AG10803 (cell line): ENCODE measurements at places on chromosomes 6 and 20.

DNA sequence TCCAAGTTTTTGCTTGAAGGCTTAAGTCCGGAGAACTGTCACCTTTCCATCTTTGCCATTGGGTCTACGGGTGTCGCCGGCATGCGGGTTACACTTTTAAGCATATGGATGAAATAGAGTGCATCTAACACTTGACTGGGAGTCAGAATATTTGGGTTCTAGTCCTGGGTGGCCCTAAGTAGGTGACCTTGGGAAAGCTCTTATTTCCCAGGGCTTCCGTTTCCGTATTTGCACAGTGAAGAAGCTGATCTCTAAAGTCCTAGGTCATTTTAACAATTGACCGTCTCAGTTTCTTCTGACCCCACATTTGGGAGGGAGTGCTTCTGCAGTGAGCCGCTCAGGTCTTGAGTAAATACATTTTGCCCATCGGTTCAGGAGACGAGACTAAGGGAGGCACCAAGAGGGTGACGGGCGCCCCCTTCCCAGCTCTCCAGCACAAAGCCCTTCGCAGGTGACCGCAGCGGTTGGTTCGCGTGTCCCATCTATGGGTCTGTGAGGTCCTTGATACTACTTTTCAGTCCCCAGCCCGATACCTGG lies 651 bp upstream of the BLTP3A start:
- peak; percentile 16 for DNase-seq

DNA sequence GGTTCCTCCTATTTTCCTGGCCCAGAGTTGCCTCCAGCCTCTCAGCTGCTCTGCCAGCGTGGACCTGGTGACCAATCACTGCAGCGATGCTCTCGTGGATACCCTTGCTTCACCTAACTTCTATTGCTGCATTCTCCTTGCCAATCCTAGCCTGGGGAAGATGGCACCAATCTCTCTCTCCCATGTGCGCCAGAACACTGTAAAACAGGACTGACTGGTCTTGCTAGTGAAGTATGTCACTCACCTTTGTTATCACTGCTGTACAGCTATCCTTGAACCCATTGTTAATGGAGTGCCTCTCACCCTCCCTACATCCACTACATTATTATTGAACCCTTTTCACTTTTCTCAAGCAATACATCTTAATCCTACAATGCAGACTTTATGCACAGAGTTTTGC lies 80.1 kb downstream of the LYRM4 start:
- no peak for DNase-seq

DNA sequence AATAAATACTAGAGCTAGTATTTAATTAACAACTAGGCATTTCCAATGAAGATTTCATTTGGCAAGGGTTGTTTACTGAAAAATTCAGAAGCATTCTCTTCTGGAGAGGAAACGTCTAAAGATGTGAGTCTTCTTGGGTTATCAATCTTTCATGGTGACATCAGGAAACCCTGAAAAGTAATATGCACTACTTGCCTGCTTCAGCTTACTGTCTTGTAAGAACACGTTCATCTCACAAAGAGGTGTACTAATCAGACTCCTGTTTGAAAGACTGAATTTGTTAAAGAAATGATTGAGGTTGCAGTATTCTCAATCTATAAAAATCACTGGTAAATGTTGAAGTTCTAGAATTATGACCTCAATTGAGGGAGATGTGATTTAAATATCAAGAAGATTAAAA lies 16.9 kb downstream of the PLEKHG1 start:
- DNase-seq: no peak

DNA sequence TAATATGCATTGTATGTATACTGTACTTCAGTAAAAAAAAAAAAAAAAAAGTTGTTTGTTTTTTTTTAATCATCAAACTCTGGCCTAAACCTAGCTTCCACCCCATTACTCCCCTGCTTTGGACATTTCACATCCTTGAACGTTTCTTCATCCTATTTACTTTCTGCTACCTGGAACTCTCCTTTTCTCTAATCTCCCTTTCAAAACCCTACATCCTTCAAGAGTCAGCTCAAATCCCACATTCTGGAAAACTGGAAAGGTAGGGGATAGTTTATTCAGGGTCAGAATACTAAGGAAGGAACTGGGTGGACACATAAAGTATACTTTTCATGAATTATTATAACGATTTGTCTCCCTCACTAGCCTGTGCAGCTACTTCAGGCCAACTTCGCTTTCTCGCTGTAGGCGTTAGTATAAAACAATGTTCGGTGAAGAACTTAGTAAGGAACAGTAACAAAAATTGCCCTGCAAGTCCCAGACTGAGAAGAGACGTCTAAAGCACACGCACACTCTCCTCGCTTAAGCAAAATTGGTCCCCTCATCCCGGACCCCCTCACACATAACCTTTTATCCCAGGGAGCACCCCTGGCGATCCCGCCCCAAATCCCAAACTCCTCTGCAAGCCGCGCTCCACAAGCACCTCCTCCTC lies 775 bp downstream of the PIGU start:
- DNase-seq: no peak

DNA sequence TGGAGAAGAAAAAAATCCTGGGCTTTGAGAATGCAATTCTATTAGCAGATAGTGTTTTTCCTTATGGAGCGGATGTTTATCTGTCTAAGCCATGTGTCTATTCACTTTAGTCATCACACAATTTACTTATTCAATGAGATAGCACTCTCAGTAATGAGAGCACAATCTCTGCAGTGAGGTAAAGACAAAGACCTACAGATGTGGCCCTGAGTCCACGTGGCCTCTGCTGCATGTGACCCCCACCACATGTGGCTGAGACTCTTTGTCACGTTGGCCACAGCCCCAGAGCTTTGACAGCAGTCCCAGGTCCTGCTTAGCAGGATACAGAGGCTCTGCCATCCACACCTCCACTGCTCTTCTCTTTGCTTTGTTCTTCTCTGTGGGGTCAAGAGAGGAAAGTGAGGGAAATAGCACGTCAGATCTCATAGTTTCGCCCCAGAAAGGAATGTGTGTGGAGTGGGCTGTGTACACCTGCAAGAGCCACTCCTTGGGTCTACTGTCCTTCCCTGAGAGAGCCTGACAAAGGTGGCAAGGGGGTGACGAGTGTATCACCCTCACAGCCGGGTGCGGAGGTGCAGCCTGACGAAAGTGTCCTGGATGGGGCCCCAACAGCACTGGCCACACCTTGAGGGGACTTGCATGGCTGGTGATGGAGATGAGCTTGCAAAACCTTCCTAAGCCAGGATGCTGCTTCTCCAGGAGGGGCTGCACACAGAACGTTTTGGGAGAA lies 40.7 kb downstream of the ZNF831 start:
- no peak for DNase-seq

DNA sequence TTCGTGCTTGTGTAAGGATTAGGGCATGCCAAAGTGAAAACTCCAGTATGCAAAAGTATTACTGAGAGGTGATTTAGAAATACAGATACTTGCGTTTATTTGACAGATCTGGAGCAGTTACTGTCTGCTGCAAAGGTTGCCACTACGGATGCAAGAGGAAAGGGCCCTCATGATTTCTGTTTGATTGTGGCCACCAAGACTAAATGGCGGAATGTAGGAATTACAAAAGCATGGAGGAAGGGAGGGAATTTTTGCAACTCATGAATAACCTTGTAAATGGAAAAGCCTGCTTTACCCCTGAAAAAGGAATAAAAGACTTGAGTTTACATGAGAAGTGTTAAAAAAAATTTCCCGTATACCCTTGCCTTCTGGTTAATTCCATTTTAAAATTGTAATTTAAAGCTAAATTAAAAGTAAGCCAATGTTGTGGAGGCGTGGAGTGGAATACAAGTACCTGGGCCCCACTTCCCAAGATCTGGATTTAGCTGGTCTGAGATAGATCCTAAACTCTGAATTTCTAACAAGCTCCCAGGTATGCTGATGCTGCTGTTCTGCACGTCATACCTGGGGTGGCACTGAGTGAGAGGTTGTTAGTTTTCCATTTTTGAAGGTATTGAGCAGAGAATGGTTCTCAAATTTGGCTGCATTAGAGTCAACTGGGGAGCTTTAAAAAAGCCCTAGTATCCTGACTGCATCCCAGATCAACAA lies 56.6 kb upstream of the NKX2-2 start:
- no peak for DNase-seq

GRCh38 chr6:42450477-42451332 lies 1.0 kb downstream of the TRERF1 start:
- DNase-seq: no peak

- DNase-seq: no peak
These were observed 742.0 kb downstream of the KIF16B start for GRCh38 chr20:15831201-15831600.

DNA sequence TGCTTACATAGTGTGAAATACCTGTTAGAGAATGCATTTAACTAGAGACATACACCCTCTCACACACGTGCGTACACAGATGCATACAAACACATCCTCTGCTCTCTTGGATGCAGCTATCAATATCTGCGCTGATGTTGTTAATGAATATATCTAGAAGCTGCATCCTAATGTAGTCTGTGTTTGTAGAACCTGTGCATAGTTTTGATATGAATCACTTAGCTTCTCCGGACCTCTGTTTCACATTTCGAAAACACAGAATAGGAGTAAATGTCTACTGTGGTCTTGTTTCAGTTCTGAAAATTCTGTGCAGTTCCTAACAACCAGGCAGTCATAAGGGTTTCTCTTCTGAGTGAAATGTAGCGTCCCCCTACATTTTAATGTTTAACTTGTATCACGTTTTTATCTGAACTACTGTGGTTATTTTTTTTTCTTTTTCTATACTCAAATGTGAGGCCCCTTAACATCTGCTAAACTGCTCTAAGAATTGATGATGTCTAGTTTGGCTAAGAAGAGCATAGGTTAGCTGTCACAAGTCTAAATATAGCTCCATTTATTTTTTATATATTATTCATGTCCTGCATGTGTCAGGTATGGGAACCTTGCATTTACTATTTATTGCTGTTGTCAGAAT lies 254.5 kb downstream of the TMEM242 start:
- no peak for DNase-seq

DNA sequence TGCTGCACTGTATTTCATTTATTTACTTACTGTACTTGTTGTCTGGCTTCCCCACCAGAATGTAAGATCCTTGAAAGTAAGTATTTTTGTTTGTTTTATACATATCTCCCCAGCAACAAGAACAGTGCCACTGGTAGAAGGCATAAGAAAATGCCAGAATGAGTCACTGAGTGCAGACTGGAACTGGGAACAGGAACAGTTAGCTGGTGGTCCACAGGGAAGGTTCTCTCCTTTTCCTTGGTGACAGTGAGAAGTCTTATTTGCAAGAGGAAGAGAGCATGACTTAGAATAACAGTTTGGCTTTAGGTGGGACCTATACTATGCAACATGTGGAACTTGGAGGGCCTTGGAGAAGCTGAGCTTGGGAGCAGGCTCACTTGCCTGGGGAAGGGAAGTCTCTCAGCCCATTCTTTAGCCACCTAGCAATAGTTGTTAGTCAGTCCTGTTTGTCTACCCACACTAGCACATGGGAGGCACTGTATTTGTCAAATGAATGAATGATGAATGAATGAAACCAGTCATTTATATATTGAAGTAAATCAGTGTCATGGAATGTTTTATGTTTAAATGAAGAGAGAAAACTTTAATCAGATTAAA lies 203.5 kb downstream of the KCNQ5 start:
- peak; percentile 76 for DNase-seq

GRCh38 chr6:88709819-88710246 lies 253.6 kb downstream of the RNGTT start:
- DNase-seq: no peak

- DNase-seq: no peak
These were observed 336.2 kb downstream of the ZFAND3 start for GRCh38 chr6:38155621-38156204.

DNA sequence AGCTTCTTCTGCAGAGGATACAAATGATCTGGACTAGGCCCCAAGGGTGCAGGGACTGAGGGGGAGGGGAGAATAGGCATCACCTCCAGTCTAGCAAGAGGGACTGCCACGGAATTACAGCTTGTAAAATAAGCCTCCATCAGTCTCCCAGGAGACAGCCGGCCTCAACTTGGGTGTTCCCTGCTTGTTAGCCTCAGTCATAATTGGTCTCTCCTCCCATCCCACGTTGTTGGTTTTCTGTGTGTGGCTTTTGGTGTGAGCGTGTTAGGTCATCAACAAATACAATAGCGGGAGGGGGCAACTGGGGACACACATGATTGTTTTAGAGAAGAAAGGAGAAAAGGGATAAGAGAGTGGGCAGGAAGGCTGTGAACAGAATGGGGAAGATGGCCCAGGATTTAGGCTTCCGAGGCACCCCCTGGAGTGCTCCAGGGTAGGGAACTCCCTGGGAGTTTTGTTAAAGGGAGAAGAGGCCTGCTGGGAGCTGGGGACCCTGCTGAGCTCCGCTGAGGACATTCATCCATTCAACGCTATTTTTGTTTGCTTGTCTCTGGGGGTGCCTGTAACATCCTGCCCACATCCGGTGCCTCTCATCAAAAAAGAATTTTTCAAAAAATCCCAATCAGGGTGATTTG lies 9.2 kb downstream of the FOXA2 start:
- DNase-seq: peak; percentile 3

DNA sequence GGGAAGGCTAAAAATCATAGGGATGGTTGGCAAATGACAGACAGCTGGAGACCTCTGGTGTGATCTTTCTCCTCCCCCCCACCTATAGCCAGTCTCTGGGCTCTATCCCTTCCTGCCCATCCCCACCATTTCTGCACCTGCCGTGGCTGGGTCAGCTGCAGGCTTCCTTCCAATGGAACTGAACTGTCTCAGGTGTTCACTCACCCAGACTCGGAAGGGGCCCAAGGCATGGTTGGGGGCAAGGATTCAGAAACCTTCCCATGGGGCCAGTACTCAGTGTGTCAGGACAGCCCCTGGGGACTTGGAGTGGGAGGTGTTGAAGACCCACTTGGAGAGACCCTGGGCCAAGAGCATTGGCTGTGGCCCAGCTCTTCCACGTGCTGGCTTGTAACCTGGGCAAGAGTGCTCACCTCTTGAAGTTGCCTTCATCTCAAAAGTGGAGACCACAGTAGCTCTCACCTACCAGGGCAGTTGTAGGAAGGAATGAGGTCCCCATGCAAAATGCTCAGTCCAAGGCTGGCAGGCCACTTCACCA lies 1.7 kb upstream of the PHACTR3 start:
- DNase-seq: no peak

DNA sequence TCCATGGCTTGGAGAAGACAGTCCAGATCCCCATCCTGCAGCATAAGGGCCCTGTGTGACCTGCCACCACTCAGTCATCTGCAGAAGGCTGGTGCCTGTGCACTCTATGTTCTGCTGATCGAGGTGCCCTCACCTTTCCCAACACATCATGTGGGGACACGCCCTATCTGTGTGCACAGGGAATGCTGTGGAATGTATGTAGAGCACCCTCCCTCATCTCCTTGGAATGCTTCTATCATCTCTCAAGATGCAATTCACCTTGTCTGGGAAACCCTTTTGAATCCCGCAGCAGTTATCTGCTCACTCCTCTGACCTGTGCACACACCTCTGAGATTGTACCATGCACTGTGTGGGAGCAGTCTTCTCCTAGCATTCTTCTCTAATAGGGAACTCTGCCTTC lies 207.2 kb upstream of the SSTR4 start:
- no peak for DNase-seq

DNA sequence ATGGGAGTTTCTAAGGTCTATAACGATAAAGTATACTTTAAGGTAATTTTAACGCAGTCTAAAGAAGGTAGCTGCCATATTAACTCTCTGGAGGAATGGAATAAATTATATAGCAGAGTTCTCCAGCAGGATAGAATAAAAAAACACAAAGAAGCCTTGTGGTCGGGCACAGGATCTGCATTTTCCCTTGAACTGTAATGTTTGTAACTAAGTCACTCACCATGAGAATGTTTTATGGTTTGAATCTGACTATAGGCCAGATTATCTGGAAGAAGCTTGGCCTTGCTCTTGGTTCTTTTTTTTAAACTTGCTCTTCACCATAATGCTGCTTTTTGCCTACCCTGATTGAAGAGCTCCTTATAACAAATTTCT lies 238.8 kb upstream of the NOX3 start:
- no peak for DNase-seq

- DNase-seq: no peak
These were observed 104.4 kb downstream of the MRPL14 start for GRCh38 chr6:44022671-44023352.
